Inflammatory macrophage treated with lipopolysaccharide for 4 hours (primary cell): ENCODE measurements at places on chromosomes 16 and 17.
A peak's percentile ranks its signal among the peaks of the same experiment; 100 is the strongest.

- DNase-seq = no peak
Measured at GRCh38 chr17:1177016-1177700, 2.6 kb downstream of the ABR start.

DNA sequence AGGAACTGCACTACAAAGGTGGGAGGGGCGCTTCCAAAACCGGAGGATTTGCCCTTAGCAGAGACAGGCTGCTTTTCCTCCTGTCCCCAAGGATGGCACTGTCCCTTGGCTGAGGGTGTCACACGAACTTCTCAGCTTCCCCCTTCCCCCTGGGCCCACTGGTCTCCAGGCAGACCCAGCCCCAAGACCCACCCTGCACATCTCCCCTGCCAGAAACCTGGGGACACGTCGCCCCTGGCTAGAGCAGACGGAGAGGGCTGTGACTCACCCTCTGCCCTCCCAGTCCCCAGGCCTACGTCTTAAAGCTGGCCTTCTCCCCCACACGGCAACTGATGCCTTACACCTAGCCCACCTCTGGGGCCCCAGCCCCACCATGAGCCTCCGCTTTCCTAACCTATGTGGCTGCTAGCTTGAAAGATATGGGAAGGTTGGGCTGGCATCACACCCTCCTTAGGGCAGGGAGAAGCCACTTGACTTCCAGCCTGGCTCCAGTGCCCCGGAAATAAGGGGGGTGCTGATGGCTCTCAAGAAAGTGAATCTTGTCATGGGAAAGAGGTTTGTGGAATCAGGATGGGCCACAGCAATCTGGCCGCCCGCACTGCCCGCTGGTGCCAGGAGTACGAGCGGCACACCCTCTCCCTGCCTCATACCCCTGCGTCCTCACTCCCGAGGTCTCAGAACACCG, 4.6 kb downstream of the ZNF319 start:
- no peak for DNase-seq

GRCh38 chr17:60743799-60744198, 66.1 kb downstream of the BCAS3 start:
- no peak for DNase-seq

GRCh38 chr17:32854832-32855389, 22.0 kb downstream of the MYO1D start:
- no peak for DNase-seq

DNA sequence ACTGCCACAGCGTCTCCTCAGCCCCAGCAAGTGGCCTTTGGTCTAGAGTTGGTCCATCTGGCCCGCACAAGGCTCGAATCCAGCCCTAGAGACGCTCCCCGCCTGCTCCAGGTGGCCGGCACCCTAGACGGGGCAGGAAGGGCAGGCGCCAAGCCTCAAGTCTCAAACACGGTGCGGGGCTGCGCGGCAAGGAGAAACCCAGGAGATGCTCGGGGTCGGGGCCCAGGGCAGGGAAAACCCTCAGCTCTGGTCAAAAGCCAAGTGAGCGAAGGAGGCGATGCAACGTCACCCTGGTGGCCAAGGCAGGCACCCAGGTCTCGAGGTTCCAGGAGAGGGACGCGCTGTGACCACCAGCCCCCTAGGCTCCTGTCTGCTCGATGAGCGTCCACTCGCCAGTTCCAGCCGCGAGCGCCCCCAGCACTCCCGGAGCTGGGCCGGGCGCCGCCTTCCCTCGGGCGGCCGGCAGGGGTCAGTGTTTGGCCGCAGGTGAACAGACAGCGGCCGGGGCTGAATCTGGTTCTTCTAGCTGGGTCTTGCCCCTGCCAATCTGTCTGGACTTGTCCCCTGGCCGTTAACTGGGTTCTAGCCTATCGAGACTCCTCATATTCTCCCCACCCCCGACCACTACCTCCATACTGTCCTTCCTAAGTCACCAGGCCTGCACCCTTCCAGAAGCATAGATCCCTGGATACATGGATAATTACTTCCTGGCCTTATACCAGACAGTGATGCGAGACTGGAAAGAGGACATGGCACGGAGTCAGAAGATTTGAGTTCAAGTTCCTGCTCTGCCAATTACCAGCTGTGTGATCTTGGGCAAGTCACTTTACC, 44.0 kb downstream of the PRAC1 start:
- peak; percentile 44 for DNase-seq

- no peak for DNase-seq
Measured at GRCh38 chr16:67862623-67863583, 9.9 kb upstream of the EDC4 start.

DNA sequence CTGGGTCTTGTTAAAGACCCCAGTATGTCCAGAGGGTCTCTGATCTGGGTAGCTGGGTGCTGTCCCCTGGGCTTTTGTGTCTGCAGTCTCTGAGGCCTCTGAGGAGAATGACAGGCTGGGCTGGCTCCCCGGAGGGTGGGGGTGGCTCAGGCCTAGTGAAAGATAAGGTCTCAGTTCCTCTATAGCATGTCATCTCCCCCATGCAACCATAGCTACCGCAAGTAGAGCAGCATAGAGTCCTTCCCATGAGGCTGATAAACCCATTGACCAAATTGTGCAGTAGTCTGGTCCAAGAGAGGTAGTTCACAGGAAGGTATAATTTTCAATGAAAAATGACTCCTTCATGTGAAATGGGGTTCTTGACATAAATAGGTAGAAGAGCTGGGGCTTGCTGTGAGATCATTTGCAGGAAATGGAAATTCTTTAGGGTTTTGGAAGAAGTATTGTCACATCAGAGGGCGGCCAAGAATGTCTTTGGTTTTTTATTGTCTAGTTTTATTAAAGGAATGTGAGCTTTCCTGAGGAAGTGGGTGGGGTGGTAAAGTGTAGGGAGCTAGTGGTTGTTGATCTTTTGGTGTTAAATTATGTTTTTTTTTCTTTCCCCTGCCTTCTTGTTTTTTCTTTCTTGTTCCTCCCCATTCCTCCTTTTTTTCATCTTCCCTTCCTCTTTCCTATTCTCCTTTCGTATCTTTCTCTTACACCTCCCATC, 21.0 kb downstream of the SLC7A6OS start:
- peak; percentile 66 for DNase-seq

- no peak for DNase-seq
Measured at GRCh38 chr16:67914758-67915495, 16.7 kb downstream of the CTRL start.

DNA sequence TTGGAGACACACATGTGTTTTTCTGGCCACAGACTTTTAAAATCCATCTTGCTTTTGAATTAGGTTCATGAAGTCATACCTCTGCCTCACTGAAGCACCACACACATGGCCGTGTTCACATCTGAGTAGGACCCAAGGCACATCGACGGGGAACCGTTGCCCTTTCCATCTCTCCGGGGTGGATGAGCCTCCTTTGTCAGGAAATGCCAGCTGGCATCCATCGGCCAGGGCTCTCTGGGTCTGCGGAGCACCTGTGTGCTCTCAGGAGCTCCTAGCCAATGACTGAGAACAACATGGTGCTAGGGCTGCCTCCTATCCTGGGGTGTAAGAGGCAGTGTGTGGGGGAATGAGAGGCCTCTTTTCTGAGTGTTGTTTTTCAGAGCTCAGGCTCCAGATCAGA, 24.5 kb upstream of the NKD1 start:
- no peak for DNase-seq

GRCh38 chr17:2814481-2815341, 18.5 kb downstream of the RAP1GAP2 start:
- DNase-seq = peak; percentile 42

- DNase-seq = no peak
Measured at GRCh38 chr17:64683796-64684195, 21.7 kb upstream of the SMURF2 start.

GRCh38 chr17:43536236-43536992, 9.7 kb downstream of the ETV4 start:
- DNase-seq = no peak

DNA sequence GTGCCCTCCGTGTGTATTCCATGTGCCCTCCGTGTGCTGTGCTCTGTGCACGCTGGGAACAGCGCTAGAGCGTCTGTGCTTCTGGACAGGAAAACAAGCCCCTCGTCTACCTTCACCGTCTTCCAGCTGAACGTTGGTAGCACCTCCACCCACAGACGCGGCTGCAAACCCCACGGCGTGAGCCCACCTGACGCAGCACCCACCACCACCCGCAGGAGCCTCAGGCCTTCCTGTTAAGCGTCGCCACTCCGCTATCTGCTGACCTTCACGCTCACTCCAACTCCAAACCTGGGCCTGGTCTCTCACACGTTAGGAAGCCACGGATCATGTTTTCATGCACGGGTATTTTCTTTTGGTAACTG, 56.6 kb downstream of the ENGASE start:
- DNase-seq = no peak

- DNase-seq = no peak
Measured at GRCh38 chr16:51327001-51327400, 175.9 kb upstream of the SALL1 start.

- peak; percentile 56 for DNase-seq
Measured at GRCh38 chr16:20940871-20941635, 40.5 kb downstream of the LYRM1 start.

DNA sequence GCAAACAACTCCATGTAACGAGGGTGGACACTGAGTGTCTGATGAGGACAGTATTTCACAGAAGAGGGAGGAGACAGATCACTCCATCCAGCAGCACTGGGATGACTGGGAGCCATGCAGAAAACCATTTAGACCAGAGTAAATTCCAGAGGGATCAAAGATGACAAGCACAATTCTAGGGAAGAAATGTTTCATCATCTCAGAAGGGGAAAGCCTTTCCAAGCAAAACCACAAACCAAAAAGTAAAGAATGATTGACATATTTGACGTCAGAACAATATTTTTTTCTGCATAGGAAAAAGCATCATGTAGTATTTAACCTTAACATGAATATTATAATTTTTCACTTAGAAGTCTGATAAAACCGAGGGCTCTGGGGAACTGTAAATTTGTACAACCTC, 4.8 kb downstream of the DNASE1 start:
- no peak for DNase-seq

- DNase-seq = peak; percentile 37
Measured at GRCh38 chr17:27247071-27247957, 46.6 kb upstream of the WSB1 start.

GRCh38 chr17:66679631-66680517, 155.0 kb upstream of the CACNG5 start:
- no peak for DNase-seq

- no peak for DNase-seq
Measured at GRCh38 chr17:43085474-43085873, 39.7 kb downstream of the BRCA1 start.

- peak; percentile 33 for DNase-seq
Measured at GRCh38 chr16:1331712-1332617, 1.5 kb upstream of the BAIAP3 start.

GRCh38 chr17:5585836-5586521, 1.7 kb upstream of the NLRP1 start:
- peak; percentile 4 for DNase-seq

DNA sequence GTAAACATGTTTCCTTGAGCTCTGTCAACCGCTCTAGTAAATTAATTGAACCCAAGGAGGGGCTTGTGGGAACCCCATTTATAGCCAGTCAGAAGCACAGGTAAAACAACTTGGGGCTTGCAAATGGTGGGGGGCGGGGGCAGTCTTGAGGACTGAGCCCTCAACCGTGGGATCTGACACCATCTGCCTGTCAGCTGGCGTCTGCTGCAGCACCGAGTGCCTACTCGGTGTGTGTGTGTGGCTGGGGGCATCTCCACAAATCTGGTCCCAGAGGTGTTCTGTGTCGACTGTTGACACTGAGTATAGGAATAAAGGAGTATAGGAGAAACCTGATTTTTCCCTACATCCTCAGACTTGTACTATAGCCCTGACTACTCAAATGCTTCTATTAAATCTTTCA, 20.6 kb downstream of the CREBBP start:
- DNase-seq = no peak

GRCh38 chr16:48408688-48409087, 23.5 kb upstream of the SIAH1 start:
- peak; percentile 38 for DNase-seq

- DNase-seq = peak; percentile 80
Measured at GRCh38 chr16:68445458-68445857, 2.9 kb downstream of the SMPD3 start.

GRCh38 chr17:44304651-44305050, 3.8 kb upstream of the RUNDC3A start:
- no peak for DNase-seq

DNA sequence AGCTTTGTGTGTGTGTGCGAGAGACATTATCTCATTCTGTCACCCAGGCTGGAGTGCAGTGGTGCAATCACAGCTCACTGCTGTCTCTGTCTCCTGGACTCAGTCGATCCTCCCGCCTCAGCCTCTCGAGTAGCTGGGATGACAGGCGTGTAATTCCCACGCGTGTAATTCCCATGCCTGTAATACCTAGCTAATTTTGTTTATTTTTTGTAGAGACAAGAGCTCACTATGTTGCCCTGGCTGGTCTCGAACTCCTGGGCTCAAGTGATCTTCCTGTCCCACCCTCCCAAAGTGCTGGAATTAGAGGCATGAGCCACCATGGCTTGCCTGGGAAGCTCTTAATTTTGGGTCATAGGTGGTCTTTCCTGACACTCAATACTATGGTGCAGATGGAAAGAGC, 205.3 kb upstream of the TNRC6C start:
- DNase-seq = no peak

- no peak for DNase-seq
Measured at GRCh38 chr16:67884684-67885083, at the start of gene NRN1L. NRN1L (plus strand) TSS chr16:67884885; CDS start chr16:67884904, 19 bp downstream.

DNA sequence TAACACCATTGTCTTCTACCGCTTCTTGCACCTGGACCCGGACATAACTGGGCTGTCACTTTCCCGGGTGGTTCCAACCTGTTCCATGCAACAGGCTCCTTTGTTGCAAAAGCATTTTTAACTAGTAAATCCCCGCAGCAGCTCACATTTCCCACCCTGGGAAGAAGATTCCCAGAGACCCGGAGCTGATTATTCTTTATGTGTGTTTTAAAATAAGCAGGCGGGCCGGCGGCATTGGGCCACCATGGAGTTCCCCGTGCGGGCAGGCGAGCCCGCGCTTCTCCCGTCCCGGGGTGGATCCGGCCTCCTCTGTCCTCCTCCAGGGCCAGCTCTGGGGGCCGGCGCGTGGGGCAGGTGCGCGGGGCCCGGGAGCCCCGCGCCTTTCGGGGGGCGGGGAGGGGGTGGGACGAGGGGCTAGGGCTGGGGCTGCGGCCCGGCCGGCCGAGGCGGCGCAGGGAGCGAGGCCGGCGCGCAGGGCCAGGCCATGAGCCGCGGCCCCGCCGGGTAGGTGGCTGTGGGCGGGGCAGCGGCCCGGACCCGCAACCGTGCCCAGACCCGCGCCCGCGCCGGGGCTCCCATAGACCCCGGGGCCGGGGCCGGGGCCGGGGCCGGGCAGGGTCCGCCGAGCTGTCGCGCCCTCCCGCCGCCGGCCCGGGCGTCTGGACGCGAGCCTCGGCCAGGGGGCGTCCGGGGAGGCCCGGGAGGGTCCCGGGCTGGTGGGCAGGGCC, 1.7 kb downstream of the CRAMP1 start:
- DNase-seq = peak; percentile 58
